Adrenal gland (tissue), 19 donors: ENCODE measurements at places on chromosomes 6 and 20. TPM values are rescaled to one million over a fixed set of nuclear protein-coding genes. Genes with fewer than 3 reads are reported as not detected.

OR2J1 gene
- not detected for total RNA-seq

GRCh38 chr6:10300071-10300470 lies 114.8 kb downstream of the TFAP2A start:
- no peak for DNase-seq

HEY2 gene
- 1.2 TPM for total RNA-seq

DNA sequence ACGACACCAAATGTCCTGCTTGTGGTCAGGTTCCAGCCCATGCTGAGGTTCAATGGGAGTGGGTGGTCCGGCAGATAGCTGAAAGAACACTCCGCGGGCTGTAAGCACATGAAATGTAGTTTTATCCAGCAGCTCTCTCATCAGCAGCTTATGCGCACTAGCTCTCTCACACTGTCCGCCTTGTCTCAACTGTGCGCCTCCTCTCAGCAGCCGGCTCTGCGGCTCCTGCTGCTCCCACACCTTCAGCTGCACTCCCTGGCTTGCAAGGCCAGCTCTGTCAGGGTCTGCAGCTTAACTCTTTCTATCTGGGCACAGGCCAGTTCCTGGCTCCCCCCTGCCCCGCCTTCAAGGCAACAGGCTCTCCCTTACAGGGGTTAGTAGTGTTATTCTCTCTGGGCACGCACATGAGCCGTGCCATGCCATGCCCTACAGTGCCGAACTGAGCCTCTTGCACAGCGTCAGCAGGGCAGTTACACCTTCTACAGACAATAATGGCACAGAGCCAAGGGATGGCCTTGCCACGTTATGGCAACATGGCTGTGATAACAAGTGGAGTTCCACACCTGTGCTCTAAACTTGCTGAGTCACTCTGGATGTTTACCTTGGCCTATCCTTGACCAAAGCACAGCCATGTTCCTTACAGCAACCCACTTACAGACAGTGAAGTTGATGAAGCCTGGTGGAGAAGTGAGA lies 84.0 kb upstream of the LRFN2 start:
- DNase-seq: no peak

- no peak for DNase-seq
Measured at GRCh38 chr6:14243597-14243996, 126.0 kb downstream of the CD83 start.

ZNF165 gene
- total RNA-seq: 0.97 TPM

DNA sequence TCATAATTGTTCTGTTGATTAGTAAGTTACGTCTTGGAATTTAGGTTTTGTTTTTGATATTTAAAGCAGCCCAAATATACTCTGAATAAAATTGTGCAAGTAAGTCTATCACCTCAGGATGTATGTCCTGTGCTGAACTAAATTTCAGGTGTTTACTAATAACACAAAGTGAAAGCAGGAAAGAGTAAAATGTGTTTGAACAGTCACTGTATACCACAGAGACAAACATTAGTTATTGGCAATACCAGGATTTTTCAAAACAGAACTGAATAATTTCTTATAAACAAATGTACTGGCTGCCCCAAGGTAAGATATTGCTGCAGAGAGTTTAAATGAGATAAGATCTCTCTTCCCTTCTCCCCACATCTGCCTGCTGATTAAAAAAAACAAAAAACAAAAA lies 404.7 kb upstream of the RUNX2 start:
- no peak for DNase-seq

KAT14 gene
- total RNA-seq: 29.2 TPM

TSHZ2 gene
- 87.1 TPM for total RNA-seq

GRCh38 chr20:53708129-53708968 lies 114.7 kb upstream of the ZNF217 start:
- DNase-seq: no peak

DNA sequence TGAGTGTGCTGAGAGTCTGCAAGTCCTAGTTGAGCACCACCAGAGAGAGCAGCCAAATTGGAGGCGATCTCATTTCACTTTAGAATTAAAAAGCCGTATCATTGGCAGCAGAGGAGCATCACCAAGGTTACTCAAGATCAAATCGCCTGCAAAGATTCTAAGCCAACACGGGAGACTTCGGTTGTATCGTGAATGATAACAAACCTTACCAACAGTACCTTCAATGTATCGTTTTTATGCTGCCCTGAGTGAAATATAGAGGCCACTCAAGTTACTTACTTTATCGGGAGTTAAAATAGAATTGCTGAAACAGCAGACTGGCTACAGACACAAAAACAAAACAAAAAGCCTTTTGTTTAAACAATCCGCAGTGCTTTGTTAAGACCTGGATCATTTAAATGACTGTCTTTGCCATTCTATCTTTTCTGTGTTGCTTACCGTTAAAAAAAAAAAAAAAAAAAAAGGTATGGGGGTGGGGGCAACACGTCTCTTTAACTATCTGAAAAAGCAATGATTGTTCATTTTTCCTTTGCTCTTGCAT lies 14.2 kb downstream of the NHSL1 start:
- DNase-seq: no peak

- no peak for DNase-seq
Measured at GRCh38 chr20:51220293-51220706, 197.4 kb upstream of the KCNG1 start.

GJA10 gene
- not detected for total RNA-seq

DNA sequence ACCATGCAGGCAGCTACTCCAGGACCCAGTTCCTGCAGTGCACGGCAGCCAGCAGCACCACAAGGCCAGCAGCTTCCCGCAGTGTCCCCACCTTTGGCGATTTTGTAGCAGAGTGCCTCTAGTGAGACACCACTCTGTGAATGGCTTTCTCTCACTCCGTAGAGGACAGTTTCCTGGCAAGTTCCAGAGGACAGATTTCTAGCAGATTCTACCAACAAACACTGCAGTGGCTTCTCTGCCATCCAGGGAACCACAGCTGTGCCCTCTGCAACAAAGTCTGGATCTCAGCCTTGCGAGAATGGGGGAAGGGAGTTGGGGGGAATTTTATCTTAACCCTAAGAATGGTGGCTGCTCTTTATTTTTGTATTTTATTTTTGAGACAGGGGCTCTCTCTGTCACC lies 28.7 kb downstream of the SNHG17 start:
- DNase-seq: no peak

GSTA3 gene
- 53.1 TPM for total RNA-seq

DNA sequence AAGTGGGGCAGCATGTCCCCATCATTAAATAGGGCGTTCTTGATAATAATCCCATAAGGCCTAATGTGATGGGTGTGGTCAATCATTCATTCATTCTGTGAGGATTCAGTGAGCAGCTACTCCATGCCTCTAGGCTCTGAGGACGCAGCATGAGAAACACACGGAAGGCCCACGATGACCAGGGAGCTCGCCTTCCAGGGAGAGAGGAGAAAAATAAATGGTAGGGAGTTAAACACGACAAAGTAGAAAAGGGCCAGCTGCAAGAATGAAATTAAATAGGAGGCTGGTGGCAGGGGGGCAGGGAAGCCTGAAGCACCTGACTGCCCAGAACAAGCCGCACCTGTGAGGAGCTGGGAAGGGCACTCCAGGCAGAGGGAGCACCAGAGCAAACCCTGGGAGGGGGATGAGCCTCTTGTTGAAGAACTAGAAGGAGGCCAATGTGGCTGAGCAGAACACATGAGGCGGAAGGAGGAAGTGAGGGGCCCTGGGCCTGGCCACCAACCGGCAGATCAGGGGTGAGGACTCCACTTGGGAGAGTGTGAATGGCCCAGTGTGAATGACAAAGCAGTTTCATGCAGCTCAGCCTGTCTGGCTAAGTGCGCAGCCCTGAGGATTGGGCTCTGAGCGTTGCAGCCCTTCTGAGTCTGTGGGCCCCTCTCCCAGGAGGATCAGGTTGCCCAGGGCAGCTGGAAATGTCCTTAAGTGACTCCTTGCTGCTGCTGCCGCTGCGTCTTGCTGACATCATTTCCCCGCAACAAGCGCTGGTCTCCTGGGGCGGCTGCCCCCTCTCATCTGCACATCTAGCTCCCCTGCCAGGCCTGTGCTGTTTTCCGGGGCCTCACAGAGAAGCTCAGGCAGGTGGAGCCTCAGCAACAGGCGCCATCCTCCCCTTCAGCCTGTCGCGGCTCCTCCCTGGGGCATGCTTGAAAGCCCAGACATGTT lies 99.9 kb downstream of the CDH26 start:
- DNase-seq: no peak

DNA sequence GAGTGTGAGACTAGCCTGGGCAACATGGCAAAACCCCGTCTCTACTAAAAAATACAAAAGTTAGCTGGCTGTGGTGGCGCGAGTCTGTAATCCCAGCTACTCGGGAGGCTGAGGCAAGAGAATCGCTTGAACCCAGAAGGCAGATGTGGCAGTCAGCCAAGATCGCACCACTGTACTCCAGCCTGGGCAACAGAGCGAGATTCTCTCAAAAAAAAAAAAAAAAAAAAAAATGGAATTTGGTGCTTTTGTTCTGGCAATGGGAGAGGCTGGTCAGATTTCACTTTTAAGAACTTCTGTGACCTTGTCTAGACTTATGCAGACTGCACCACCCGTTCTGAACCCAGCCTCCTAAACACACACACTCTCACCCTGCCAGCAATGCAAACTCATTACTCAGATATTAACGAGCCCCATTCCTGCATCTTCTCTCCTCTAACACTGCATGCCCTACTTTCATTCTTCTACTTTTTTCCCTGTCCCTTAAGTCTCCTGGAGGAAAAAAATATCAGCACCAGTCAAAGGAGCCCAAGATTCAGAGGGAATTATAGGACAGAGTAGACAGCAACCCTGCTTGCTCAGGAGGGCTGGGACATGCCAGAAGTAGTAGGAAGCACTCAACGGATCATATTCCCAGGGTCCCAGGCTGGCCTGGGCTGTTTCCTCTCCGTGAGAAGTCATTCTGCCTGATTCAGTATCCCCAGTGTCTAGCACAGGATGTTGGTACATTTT lies 4.4 kb downstream of the MOCS1 start:
- DNase-seq: no peak

FAM217A gene
- not detected for total RNA-seq
